ELF-1 (cell line): ENCODE measurements at places on chromosomes 13 and 19.

DNA sequence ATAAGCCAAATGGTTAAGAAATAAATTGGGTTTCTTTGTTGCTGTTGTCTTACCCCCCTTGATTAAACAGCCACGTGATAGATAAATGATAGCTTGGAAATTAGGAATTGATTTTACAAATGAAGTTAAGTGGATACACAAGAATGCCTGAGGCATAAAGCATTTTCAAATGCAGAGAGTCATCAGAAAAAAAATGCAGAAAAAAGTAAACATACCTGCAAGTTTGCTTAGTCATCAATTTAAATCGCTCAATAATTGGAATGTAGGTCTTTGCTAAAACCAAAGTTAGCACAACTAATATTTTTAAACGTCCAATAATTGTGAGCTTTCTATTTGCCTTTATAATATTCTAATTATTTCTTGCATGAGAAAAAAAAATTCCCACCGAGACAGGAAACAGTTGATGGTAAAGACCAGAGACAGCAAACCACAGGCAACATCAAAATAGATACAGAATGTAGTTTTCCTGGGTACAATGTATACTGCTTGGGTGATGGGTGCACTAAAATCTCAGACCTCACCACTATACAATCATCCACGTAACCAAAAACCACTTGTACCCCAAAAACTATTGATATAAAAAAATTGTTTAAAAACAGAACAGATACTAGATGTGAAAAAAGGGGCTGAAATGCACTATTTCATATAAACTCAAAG is 924.0 kb downstream of the PCDH9 start:
- no peak for DNase-seq

DNA sequence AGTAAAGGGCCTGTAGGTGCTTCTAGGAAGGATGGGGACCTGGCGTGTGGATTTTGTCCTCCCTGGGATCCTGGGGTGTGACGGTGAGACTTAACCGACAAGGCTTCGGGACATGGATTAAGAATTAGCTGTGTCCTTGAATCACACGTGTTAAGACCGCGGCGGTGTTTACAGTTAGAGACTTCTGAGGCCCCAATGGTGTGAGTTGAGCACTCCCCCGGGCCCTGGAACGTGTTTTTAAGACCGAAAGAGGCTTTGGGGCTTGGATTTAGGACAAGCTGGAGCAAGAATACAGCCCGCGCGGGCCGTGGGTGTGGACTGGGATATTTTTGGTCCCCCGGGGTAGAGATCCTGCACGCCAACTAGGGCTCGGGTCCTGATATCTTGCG is 1.2 kb upstream of the SLC27A1 start:
- no peak for DNase-seq

DNA sequence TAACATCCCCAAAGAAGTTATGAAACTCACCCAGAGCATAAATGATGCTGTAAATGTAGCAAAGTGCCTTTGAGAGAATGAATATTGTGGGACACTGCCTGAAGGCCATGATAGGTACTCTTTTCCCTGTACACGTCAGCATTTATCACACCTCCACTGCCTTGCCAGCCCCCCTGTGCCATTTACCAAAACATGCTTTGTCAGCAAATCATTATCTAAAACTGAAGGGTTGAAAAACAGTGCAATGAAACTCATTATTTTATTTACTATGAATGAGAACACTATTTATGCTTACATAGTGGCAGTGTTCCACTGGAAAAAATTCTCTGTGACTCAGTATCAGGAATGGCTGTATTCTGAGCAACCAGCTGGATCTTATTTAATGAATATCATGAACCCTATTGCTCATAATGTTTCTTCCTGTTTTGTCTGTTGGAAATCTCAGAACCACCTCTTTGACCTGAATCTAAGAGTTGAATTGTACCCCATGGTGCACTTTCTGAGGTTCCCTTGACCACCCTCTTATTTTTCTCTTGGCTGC is 564.1 kb downstream of the DCT start:
- DNase-seq, result no peak

- no peak for DNase-seq
Measured at GRCh38 chr13:39612023-39612637, 9.1 kb upstream of the LHFPL6 start.

DNA sequence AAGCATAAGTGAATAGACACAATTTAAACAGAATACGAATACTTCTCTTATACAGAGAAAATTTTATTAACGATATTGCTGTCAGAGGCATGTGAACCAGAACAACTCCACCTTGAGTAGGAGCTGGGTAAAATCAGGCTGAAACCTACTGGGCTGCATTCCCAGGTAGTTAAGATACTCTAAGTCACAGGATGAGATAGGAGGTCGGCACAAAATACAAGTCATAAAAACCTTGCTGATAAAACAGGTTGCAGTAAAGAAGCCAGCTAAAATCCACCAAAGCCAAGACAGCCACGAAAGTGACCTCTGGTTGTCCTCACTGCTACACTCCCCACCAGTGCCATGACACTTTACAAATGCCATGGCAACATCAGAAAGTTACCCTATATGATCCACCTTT is 49.2 kb upstream of the TRPC4 start:
- DNase-seq, result no peak

- DNase-seq, result no peak
Measured at GRCh38 chr19:29672933-29673336, 7.7 kb downstream of the PLEKHF1 start.

DNA sequence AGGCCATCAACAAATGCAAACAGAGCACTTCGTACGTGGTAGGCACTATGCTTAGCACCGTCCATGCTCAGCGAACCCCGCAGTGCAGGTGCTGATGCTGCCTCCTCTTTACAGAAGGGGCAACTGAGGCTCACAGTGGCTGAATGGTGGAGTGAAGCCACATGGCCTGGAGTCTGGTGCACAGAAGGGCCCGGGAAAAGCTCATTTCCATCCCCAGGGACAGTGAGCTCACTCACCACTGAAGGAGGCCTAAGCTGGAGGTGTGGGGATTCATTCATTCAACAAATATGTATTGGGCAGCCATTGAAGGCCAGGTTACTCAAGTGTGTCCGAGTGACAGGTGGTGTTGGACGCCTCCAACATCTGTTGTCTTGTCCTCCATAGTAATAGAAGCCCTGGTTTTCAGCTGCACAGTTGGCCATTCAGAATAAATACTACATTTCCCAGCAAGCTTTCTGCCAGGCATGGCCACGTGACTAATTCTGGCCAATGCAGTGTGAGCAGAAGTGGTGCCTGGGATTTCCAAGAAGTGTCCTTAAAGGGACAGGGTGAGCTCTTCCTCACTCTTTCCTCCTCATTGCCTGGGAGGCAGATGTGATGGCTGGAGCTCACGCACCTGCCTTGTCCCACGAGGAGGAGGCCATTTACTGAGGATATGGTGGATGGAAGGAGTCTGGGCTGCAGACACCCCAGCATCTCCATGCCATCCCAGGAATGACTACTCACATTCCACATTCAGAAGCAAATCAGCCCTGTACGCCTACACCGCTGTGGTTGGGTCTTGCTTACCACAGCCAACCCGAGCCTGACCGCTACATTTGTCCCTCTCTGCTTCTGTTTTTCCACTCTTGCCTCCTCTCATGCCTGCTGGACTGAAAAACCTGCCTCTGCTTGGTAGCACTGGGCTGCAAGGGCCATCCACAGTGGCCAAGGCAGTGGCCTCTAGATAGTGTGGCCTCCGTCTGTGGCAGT is 2.3 kb upstream of the ZNRF4 start:
- DNase-seq, result peak; percentile 34

DNA sequence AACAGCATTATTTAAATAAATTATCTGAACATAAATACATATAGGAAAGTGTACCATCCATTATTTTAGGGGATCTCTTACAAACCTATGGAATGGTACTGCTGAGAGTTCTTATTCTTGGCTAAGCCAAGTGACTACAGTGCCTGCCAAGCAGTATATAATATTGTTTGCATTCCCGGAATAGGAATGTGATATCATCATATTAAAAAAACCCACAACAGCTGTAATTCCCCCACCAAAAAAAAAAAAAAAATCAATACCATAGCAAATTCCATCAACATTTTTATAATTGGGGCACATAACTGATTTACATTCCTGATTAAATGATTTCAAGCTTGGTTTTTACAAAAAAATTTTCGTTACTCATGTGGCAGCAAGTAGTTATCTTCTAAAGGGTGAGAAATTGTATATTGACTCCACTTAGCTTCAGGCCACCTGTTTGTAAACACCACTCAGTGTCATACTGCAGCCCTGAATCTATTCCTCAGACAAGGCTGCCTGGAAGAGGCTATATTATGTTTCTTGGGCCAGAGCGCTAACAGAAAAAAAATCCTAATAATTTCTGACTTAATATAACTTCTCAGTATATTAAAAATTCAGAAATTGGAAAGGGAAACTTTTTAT is 278.1 kb downstream of the DNAJC15 start:
- no peak for DNase-seq

GRCh38 chr19:47778954-47779351 is 450 bp downstream of the SELENOW start:
- no peak for DNase-seq

GRCh38 chr13:110560601-110561343 is 750 bp downstream of the RAB20 start:
- peak; percentile 72 for DNase-seq

- DNase-seq, result no peak
Measured at GRCh38 chr19:29417048-29417447, 108.7 kb upstream of the VSTM2B start.

- no peak for DNase-seq
Measured at GRCh38 chr19:58034477-58034793, 610 bp downstream of the ZSCAN1 start.

GRCh38 chr13:34944751-34945150 is 2.7 kb downstream of the NBEA start:
- no peak for DNase-seq

- no peak for DNase-seq
Measured at GRCh38 chr13:30039511-30039911, 189.1 kb upstream of the UBL3 start.

DNA sequence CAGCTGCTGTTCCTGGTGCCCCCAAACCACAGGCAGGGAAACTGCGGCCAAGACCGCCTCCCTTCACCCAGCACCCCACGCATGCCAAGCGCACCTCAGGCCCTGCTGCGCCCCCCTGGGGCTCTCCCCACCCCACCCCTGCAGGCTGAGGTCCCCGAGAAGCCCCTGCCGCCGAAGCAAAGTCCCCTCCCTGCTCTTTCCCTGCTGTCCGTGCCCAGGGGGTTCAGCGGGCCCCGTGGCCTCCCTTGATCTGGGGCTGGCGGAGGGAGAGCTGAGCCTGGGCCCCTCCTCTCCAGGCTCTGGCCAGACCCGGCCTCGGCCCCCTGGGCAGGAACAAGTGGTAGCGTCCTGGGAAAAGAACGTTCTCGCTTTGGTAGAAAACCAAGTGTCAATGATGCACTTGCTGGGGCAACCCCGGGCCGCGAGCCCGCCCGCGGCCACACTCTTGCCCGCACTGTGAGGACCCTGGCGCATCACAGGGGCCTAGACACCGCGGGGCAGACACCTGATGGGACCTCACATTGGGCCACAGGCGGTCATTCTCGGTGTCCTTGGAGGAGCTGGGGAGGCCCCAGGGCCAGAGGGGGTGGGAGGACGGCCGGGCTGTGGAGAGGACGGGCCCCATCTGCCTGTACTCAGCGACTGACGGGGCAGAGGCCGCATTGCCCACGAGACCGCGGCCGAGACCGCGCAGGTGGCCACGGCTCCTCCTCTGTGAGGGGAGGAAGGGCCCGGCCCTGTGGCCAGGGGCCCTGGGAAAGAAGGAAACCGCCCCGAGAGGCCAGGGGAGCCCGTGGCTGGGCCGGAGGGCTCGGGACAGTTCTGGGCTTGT is 29.0 kb downstream of the GPX4 start:
- DNase-seq, result peak; percentile 55

DNA sequence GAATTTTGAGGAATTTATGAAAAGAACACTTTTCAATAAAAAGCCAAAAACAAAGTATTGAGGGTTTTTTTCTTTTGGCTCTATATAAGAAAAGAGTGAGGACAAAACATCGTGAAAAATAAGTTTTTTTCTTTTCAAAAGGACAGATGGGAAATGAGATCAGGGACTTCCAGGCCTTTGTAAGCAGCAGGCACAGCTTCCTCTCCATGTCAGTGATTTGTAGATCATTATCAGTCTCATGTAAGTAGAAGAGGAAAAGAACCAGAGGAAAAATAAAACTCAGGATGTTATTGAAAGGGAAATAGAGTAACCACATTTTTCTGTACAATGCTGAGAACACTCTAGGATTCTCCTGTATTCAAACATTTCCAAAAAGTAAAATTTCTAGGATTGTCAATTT is 29.9 kb downstream of the DOCK9 start:
- no peak for DNase-seq

DNA sequence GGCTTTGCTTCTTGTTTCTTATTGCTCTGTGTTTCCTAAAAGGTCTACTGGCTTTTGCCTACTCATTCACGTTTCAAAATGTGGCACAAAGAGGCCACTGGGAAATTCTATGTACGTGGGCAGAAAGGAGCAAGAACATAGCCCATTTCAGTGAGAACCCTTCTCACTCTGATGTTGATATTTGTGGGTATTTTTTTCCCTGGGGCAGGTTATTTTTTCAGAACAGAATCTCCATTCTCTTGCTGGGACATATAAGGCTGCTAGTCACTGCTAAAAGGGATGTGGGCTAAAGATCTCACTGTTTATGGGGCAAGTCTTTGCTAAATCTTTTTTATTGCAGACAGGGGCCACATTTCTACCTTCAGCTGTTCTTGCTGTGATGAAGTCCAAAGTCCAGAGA is 27.1 kb downstream of the EDNRB start:
- DNase-seq, result no peak

GRCh38 chr19:31118287-31118955 is 230.8 kb downstream of the TSHZ3 start:
- DNase-seq, result no peak

- DNase-seq, result no peak
Measured at GRCh38 chr13:33728271-33729037, 89.5 kb upstream of the RFC3 start.

DNA sequence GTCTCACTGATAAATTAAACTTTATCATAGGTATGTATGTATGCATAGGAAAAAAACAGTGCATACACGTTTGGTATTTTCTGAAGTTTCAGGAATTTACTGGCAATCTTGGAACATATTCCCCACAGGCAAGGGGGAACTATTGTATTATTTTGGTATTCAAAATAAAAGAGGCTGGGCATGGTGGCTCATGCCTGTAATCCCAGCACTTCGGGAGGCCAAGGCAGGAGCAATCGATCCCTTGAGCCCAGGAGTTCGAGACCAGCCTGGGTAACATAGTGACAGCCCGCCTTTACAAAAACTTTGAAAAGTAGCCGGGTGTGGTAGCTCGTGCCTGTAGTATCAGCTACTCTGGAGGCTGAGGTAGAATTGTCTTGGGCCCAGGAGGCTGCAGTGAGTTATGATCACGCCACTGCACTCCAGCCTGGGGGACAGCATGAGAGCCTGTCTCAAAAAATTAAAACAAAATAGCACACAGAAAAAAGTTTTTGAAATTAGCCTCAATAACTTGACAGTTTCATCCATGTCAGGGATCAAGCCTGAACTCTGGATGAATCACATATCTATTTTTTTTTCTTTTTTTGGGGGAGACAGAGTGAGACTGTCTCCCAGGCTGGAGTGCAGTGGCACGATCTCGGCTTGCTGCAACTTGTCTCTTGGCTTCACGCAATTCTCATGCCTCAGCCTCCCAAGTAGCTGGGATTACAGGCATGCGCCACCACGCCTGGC is 29.1 kb upstream of the HOMER3 start:
- no peak for DNase-seq

- DNase-seq, result no peak
Measured at GRCh38 chr13:28545583-28546333, 50.8 kb upstream of the FLT1 start.

GRCh38 chr13:28031896-28032288 is 43.4 kb upstream of the URAD start:
- no peak for DNase-seq
